ENCODE measurements at places on chromosomes 1 and 21. TPM values are rescaled to one million over a fixed set of nuclear protein-coding genes. Genes with fewer than 3 reads are reported as not detected.

UBASH3A gene
- not detected for total RNA-seq

ADGRB2 gene
- total RNA-seq = 11.4 TPM

SLC45A3 gene
- total RNA-seq = 5.3 TPM

KCNJ10 gene
- 0.29 TPM for total RNA-seq

YBEY gene
- 22.8 TPM for total RNA-seq

GRCh38 chr1:186782791-186783190 lies 46.0 kb upstream of the PLA2G4A start:
- DNase-seq = no peak

- peak; percentile 87 for DNase-seq
Observed at GRCh38 chr1:26317612-26318337, at the start of gene CD52. CD52 (plus strand) TSS chr1:26317958; CDS start chr1:26318018, 60 bp downstream.

DNA sequence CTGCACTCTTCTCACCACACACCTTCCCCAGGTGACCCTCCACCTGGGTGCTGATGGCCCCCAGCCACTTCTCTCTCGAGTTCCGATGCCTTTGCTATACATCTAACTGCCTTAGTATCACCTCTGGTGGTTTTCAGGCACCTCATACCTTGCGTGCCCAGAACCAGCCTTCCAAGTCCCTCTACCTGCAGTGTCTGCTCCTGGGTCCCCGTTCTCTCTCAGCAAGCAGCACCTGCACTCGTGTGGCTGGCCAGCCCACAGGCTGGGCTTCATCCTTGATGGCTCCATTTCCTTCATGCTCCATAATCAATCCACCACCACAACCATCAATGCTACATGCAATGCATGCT lies 49.2 kb upstream of the EDN2 start:
- DNase-seq = no peak

- DNase-seq = no peak
Observed at GRCh38 chr21:36815284-36815683, 116.4 kb downstream of the SIM2 start.

- no peak for DNase-seq
Observed at GRCh38 chr1:233172201-233172600, 123.3 kb downstream of the PCNX2 start.

DNA sequence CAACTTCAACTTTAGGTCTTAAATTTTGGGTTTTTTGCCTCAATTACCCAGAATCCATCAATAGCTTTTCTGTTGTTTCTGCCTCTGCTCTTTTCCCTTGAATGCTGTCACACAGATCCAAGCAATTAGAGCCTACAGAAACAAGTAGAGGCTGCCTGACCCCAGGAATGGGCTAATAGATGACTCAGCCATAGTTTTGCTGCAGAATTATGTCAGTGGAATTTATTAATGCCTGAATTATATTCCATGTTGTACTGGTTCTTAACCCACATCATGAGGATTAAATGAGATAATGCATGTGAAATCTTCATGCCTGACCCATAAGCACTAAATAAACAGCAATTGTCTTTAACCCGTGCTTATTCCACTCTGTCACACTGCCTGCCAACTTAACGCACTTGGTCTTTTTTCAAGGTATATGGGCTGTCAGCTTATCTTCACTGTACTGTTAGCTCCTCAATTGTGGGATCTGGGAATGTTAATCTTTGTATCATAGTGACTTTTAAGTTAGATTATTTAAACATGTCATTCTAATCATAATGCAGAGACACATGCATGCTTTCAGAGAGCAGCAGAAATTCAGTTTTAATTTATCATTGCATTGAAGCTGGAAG lies 213.3 kb downstream of the ROR1 start:
- DNase-seq = no peak

DNA sequence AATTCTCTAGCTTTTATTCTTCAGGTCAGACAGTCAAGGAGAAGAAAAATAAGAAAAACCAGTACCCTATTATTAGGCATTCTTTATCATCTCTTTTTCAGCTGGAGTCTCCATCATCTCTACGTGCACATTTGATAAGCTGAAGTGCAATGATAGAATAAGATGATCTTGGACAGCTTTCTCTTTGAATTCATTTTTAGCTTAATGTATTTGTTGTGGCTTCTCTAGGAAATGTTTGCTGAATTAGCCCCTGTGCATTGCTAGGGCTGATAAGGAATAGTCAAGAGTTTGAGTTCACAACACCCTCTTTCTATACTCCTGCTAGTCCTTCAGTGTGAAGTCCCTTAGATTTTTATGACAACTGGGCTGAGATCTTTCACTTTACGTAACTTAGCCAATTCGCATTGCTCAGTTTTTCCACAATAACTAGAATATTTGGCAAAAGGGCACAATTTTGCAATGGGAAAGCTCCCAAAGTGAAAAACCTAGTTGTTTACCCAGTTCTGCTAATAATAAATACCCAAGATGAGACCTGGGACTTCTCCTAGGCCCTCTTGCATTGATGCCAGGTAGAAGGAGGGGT lies 7.0 kb upstream of the KCNJ15 start:
- no peak for DNase-seq

DNA sequence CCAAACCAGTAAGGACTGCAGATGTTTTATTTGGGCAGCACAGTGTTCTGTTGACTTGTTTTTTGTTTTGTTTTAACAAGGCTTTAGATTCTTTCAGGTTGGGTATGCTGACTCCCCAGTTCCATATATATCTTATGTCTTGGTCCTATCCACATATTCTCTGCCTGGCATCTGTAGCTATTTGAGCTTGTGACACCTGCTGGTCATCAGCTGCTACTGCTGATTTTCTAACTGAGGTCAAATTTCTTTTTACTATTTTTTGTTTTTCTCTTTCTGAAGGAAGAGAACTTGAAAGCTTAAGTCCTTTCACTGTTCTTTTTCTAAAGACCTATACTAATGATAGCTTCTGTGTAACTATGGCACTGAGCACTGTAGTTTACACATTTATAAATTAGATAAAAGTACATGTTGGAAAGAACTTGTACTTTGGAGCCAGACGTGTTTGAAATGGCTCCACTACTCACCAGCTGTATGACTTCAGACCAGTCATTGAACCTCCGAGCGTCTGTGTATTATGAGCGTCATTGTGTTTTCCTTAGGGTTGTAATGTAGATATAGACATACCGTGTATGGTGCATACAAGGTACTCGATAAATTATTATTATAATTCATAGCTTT lies 109.4 kb downstream of the NRDC start:
- DNase-seq = peak; percentile 73

DNA sequence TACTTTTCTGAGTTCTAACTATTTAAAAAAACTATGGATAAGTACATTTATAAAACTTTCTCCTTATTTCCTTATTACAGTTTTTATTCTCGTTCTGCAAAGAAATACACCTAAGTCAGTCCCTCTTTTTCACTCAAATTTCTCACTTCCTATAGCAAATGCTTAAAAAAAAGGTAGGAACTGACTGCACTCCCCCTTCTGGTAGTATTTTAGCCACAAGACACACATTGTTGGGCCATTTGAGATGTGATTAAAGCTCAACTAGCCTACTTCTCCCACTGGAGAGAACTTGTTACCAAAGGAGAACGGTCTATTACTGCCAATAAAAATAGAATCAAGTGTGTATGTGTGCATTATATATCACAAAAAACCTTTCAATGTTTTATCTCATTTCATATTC lies 521.9 kb upstream of the PRMT6 start:
- no peak for DNase-seq

DNA sequence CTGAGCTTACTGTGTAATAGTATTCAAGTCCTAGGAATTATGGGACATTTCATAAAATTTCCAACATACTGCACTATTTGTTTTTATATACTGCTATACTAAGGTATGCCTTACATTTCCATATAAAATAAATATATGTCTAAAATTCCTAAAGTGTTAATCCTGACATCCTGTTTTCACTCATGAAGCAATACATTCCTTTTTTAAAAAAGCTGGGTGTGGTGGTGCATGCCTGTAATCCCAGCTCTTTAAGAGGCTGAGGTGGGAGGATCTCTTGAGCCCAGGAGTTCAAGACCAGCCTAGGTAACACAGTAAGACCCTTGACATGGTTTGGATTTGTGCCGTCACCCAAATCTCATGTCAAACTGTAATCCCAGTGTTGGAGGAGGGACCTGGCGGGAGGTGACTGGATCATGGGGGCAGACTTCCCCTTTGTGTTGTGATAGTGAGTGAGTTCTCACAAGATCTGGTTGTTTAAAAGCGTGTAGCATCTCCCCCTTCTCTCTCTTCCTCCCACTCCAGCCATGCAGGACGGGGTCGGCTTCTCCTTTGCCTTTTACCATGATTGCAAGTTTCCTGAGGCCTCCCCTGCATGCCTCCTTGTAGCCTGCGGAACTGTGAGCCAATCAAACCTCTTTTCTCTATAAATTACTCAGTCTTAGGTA lies 5.8 kb downstream of the CDC42BPA start:
- DNase-seq = no peak

DNA sequence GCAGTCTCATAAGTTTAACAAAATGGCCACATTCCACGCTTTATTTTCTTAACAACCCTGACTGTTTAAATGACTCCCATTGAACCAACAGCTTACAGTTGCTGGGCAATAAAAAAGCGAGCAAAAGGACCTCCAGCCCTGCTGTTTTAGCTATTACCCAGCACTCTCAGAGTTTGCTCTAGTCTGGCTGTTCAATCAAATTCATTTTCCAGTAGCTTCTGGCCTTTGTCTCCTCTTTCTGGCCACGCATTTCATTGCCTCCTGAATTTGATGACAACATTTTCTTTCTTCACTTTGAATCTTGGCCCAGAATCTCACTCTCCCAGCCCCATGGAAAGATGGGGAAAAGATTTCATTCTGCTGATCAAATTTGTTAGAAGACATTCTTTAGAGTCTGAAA lies 44.1 kb upstream of the DOCK7 start:
- DNase-seq = no peak

DNA sequence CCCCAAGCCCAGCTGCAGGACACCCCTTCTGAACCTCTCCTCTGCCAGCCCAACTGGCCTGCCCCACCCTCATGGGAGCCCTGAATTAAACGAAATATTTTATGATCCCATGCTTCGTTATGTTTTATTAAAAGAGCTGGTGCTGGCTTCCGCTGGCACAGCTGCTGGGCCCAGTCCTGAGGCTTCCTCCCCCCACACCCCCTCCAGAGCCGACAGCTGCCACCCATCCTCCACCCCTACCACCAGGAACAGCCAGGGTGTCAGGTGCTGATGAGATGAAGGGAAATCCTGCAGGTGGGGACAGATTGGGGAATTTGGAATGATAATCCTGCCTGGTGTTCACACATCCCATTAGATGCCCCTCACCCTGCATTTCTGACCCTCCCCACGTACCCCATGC lies 19.0 kb downstream of the IGSF21 start:
- no peak for DNase-seq

DNA sequence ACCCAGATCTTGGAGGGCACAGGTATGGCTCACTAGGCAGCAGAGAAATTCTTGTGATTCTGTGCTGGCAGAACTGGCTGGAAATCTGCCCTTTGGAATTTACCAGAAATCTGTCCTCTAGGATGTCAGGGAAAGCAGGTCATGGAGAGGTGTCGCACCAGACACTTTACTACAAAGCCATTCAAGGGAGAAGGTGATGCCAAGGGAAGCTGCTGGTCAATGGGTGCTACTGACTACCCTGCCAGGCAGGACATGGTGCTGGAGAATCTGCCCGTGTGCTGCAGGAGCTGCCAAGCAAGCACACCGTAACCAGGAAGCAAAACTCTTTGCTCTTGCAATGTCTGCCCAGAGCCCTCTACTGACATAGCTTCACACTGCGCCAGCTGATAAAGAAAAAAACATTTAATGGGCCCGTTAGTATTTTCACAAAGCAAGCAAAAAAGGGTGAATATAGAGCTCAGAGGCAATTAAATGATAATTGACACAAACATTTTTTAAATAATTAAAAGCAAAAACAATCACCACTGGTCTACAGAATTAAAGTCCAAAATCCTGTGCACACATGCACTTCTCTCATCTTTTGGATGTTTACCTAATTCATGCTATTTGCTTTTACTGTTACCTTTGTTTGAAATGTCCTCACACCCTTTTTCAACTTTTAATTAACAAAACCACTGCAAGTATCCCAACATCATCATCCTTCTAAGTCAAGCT lies 7.2 kb upstream of the FBXO28 start:
- DNase-seq = peak; percentile 73

- DNase-seq = no peak
Observed at GRCh38 chr1:209458921-209459320, 124.6 kb upstream of the CAMK1G start.

DNA sequence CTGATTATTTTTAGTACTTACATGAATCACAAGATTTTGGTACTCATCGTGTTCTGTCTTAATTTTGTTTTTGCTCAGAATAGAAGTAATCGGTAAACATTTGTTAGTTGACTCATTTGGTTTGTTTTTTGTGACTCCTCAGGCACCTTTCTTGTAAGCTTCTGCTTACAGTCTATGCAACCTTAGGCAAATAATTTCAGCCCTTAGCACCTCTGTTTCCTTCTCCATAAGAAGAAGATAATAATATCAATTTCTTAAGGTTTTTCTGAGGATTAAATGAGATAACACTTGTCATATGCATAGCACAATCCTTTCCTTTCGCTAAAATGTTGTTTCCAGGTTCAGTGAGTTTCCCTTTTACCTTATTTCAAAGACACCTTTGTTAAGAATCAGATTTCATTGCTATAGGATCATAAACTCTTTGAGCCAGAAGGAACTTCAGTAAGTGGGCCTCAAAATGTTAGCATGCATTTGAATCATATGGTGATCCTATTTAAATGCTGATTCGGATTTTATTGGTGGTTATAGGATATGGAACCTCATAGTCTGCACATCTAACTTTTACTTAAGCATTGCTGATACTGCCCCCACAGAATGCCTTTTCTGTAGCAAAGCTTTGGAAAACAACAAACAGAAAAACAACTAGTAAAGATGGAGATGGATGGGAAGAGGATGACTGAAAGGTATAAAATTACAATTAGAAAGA lies 272.7 kb upstream of the CACYBP start:
- no peak for DNase-seq

- DNase-seq = peak; percentile 30
Observed at GRCh38 chr1:193486671-193487229, 300.3 kb upstream of the B3GALT2 start.

DNA sequence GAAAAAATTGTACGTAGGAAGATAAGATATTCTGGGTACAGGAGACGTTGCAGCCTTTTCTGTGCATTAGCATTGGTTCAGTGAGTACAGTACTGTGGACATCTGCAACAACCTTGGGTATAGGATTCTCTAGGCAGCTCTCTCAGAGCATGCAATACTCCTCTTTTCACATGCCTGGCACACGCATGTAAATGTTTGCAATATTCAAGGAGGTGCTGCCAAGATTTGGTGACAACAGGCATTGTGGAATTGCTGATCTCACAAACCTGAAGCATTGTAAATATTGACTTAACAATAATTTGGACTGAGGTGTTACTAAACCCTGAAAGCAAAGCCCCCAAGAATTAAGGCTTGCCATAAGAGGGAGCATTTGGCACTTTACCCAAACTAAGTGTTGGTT lies 126.8 kb downstream of the GRIK1 start:
- DNase-seq = no peak

- no peak for DNase-seq
Observed at GRCh38 chr1:80731241-80731894, 1069.4 kb upstream of the ADGRL2 start.
